Brain pericyte (primary cell): ENCODE measurements at places on chromosomes 7 and 10.

DNA sequence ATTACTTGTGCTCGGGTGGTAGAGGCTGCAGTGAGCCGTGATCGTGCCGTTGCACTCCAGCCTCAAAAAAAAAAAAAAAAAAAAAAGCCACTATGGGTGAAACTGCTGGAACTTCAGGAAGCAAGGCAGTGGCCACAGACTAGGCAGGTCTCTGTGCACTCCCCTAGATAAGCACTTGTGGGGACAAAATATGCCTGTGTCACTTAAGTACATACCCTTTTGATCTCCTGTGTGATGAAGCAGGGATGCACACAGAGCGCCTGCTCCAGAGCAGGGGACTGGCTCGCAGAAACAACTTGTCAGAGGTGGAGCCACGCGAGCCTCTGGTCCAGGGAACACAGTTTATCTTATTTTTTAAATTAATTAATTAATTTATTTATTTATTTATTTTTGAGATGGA is 42.9 kb upstream of the PSAP start:
- DNase-seq, result no peak

DNA sequence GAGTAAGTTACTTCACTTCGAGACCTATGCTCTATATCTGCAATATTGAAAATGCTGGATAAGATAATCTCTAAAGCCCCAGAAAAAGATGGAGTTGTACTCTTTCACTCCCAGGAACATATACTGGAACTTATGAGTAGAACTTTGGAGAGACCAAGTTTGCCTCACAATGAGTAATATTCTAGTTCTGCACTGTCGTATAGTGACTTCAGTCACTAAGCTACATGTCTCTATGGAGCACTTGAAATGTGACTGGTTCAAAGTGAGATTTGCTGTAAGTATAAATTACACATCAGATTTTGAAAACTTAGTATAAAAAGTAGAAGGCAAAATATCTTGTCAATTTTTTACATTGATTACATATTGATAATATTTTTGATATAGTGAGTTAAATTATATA is 116.4 kb downstream of the PTEN start:
- no peak for DNase-seq

- no peak for DNase-seq
Measured at GRCh38 chr10:69988094-69988493, 64.6 kb upstream of the MACROH2A2 start.

DNA sequence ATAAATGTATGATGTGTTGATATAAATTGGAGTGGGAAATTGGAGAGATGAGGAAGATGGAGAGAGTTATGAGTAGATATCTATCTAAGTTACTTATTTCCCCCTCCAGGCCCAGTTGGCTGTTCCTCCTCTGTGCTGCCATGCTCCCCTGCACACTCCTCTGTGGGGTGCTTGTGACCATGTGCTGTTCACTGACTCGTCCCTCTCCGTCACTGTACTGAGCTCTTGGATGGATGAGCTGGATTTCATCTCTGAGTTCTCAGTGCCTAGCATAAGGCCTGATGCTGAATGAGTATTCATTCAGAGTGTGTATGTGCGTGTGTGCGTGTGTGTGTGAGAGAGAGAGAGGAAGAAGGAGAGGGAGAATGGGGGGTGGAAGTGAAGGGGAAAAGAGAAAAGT is 14.5 kb downstream of the OR9A2 start:
- DNase-seq, result no peak

GRCh38 chr7:2100278-2101208 is 132.2 kb downstream of the MAD1L1 start:
- no peak for DNase-seq

- DNase-seq, result no peak
Measured at GRCh38 chr7:157702311-157703023, 365.7 kb downstream of the DNAJB6 start.

- DNase-seq, result no peak
Measured at GRCh38 chr7:142445019-142445686, 187.3 kb upstream of the PRSS58 start.

- DNase-seq, result peak; percentile 5
Measured at GRCh38 chr10:101441541-101442455, 87.8 kb downstream of the BTRC start.

DNA sequence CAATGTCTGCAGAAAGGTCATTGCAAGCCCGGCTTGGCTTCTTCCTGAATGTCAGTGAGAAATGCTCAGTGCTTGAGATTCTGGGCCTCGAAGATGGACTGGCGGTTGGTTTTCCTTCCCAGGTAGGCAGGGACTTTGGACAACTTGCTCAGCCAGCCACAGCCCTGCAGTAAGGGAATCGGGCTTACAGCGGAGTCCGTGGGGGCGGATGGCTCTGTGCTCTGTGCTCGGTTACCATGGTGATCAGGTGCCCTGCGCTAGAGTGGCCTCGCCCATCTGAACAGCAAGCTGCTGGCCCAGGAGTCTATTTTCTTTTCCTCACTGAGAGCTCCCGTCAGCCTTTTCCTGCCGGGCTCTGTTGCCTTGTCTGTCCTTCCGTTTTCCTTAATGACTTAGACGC is 77.8 kb upstream of the SH2B2 start:
- DNase-seq, result no peak

DNA sequence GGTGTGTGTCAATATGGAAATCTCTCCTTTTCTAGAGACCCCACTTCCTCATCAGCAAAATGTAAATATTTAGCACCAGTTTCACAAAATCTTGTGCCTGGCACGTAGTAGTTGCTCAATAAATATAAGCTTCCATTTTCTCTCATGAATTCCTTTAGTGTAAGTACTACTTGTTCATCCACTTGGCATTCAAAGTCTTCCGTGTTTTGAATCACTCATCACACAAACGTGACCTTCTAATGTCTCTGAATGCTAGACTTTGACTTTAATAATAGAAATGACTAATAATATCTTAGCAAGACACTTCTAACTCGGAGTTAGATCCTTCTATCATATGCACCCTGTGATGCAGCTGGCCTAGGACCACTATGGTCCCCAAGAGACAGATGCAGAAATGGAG is 168.7 kb upstream of the ZNF32 start:
- no peak for DNase-seq

- no peak for DNase-seq
Measured at GRCh38 chr7:26500749-26501352, 209.2 kb downstream of the SNX10 start.

- DNase-seq, result no peak
Measured at GRCh38 chr7:94297397-94297838, 97.3 kb upstream of the COL1A2 start.

DNA sequence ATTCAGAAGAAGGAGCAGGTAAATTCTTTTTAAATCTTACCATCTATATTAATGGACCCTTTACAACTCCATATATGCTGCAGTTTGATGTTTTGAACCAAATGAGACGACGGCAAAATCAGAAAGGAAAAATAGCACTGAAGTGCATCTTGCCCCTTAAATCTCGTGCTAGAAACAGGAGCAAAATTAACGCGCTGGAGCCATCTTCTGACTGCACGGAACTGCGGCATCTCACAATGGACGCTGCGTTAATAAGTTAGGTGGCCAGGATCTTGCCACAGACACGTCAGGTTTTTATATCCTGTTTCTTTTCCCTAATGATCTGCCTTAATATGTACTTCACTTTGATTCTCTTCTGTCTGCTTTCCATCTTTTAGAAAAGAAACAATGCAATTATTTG is 354.5 kb downstream of the TFEC start:
- DNase-seq, result peak; percentile 24

DNA sequence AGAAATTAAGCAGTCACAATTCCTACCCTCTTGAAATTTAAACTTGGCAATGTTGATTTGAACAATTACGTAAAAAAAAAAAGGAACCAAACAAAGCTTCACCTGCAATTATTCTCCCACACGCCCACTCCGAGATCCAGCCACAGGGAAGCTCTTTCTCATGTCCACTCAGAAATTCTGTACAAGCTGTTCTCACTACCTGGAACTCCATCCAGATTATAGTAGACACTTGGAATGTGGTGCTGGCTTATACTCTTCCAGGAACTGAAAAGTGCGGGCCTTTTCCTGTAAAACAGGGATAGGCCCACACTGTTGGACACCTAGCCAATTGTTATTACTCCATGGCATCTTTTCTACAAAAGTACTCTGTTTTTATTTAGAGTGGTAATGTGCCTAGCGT is 20.3 kb upstream of the TOMM7 start:
- DNase-seq, result no peak

GRCh38 chr7:143362131-143363015 is at the start of gene FAM131B:
Gene FAM131B, minus strand, starts transcription at chr7:143362713. Its CDS starts 110 bp downstream, at chr7:143362603.
- no peak for DNase-seq

- no peak for DNase-seq
Measured at GRCh38 chr10:30216821-30217220, 132.3 kb downstream of the MTPAP start.

DNA sequence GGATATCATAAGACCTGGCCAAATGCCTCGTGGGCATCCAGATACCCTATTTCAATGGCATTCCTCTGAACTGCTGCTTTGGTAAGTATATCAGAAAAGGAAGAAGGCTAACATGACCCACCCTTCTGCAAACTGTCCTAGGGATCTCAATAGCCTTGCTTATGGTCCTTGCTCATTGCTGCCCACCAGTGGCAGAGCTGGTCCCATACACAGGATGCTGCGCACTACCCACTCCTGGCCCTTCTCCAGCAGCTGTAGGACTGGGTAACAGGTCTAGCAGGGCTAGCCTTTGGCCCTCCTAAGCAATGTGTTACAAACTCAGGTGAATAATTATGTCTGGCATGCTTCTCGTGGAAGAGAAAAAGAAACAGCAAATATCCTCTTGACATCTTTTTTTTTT is 72.5 kb downstream of the C10orf90 start:
- DNase-seq, result no peak

DNA sequence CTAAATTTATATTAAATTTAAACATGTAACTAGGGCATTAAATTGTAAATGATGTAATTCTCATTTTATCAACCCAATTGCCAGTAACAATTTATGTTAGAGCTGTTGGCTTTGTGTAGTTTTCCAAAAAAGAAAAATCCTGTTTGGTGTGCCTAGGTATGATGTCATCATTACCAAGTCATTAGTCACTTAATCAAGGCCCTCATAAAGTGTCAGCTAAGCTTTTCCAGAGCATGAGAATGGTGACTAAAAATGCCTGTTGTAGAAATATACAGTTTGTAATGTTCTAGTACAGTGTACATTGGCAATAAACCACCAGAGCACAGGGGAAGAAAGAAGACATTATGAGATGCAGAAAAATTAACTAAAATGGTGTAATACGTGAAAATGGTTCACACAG is 593.8 kb upstream of the ANKRD30A start:
- no peak for DNase-seq

GRCh38 chr10:24706479-24707118 is 17.1 kb downstream of the ARHGAP21 start:
- DNase-seq, result peak; percentile 78

DNA sequence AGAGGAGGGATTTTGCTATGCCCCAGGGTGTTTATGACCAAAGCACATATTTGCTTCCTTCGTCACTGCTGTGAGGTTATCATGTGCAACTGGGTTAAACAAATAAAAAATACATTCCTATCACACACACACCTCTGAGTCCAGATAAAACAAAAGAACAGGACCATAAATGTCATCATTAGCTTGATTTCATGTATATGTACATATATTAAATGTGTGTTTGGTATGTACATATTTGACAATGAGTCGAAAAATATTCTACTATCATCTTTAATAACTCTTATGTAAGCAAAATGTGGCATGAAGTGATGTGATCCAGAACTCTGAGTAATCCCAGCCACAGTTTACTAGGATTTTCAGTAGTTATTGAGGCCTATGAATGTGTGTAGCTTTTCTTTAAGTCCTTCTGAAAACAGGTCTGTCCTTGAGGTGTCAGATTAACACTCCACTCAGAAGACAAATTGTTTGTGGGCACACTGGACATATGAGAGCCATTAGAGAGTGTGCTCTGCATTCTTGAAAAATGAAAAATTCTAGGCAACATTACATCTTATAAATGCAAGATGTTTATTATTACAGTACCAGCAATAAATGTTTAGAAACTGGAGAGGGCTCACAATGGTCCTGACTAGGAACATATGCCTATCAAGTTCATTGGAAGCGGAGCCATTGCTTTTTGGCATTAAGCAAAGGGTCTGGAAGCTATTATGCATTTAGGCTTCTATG is 335.1 kb upstream of the SEMA3A start:
- DNase-seq, result no peak

GRCh38 chr7:96126382-96126781 is 195.5 kb downstream of the SLC25A13 start:
- DNase-seq, result no peak

DNA sequence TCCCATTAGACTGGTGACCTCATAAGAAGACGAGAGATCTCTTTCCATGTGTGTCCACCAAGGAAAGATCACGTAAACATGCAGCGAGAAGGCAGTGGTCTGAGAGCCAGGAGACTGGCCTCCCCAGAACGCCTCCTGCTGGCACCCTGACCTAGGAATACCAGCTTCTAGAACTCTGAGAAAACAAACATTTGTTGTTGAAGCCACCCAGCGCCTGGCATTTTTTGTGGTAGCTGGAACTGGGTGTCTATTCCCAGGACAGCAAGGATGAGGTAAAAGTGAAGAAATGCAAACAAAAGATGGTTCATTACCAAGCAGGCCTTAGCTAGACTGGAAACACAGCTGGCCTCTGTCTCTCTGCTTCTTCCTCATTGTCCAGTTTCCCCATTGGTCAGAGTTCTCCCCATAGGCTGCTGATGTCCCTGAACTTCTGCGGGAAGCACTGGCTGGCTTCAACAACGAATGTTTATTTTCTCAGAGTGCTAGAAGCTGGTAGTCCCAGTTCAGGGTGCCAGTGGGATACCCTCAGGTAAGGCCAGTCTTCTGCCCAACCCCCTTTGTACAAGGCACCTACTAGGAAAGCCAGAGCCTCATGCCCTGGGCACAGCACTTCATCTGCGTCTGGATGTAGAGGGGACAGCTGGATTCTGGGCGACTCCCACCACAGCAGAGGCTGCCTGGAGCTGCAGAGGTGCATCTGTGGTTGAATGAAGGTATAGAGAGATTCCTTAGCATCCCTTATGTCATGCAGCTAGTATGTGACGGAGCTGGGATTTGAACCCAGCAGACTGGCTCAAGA is 304.9 kb downstream of the TCERG1L start:
- DNase-seq, result no peak

DNA sequence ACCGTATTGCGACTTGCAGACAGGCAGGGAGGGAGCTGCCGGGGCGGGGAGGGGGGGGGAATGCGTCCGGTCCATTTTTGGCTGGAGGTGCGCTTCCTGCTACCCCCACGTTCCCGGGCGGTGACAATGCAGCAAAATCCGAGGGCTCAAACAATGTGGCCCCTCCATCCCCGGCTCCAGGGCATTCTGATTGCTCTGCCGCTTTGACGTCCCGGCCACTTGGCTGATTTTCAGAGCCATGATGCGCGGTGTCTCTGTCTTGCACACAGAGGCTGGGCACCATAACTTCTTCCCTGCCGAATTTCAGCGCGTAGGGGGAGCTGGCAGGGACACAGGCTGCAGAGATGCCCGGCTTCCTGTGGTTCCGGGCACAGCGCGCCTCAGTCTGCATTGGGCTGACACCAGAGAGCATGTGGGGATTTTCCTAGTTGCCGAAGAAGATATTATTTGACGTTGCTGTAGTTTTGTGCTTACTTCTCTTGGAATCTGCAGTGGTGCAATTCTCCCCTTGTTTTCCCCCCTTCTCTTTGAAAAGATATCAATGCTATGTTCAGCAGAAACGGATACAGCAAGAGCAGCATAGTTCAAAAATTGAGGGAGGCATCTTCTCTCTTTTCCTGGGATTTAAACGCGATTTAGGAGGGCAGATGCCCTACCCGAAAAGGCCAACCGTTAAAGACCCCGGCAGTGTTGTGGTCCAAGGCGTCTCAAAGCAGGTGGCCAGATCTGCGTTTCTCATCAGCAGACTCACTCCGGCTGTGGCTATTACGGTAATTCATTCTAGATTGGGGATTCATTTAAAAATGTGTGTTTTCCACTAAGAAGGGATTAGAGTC is 1.4 kb downstream of the HECW1 start:
- DNase-seq, result no peak

GRCh38 chr7:154795437-154795836 is 207.5 kb downstream of the PAXIP1 start:
- DNase-seq, result no peak
